Left ventricle myocardium inferior (tissue), 1 donor: ENCODE measurements at places on chromosomes 4 and X. TPM values are rescaled to one million over a fixed set of nuclear protein-coding genes. Genes with fewer than 3 reads are reported as not detected.

GRCh38 chrX:348461-349117 lies 30.0 kb upstream of the GTPBP6 start:
- H3K27me3 ChIP-seq, result no peaks in the 10 kb centered on the region
- H3K4me1 ChIP-seq, result peaks cover 37% of the 10 kb centered on the region
- no peak overlapping the region for H3K4me3 ChIP-seq
- DNase-seq, result peak; percentile 9

DNA sequence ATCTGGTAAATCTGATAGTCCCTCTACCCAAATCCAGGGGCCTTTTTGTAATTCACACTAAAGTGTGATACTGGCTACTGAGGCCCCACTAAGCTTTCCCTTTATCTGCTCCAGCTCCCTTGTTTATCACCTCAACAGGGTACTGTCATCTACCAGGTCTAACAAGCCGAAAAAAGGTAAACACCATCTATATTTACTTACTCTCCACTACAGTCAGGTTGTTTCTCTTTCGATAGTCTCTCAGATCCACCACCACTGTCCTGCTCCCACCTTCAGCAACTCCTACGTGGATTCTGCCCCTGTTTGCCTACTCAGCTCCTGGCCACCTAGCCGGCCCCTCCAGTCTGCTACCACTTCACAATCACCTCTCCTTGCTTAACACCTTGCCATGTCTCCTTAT lies 3.3 kb downstream of the ITIH6 start:
- H3K36me3 ChIP-seq, result no peaks in the 10 kb centered on the region
- no peak overlapping the region for H3K27ac ChIP-seq
- H3K4me1 ChIP-seq, result no peaks in the 10 kb centered on the region

- H3K27ac ChIP-seq, result no peak overlapping the region
- H3K4me1 ChIP-seq, result no peaks in the 10 kb centered on the region
- H3K4me3 ChIP-seq, result peak overlapping the region; percentile 9
- no peaks in the 10 kb centered on the region for H3K27me3 ChIP-seq
Measured at GRCh38 chrX:34585561-34585960, 71.5 kb downstream of the TMEM47 start.

DNA sequence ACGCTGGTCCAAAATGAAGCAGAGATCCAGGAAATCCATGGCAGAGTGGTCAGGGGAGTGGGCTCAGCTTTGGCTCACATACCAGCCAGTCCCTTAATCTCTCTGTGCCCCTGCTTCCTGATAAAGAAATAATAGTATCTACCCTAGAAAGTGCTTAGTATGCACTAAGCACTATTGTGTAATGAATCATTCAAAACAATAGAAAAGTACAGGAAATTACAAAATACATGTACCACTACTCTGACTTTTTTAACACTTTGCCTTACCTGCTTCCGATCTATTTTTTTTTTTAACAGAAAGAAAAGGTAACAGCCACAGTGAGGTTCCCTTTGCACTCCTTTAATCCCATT lies 49.9 kb downstream of the TBC1D9 start:
- H3K4me1 ChIP-seq, result peaks cover 84% of the 10 kb centered on the region
- peaks cover 1% of the 10 kb centered on the region for H3K36me3 ChIP-seq

GRCh38 chr4:12403175-12403574 lies 974.5 kb upstream of the HS3ST1 start:
- no peak overlapping the region for H3K4me3 ChIP-seq
- no peaks in the 10 kb centered on the region for H3K27me3 ChIP-seq
- H3K27ac ChIP-seq, result no peak overlapping the region
- no peaks in the 10 kb centered on the region for H3K36me3 ChIP-seq

GRCh38 chr4:183576701-183577404 lies 72.0 kb downstream of the ING2 start:
- DNase-seq, result no peak
- no peaks in the 10 kb centered on the region for H3K36me3 ChIP-seq
- H3K4me3 ChIP-seq, result no peak overlapping the region
- no peaks in the 10 kb centered on the region for H3K27me3 ChIP-seq
- H3K27ac ChIP-seq, result no peak overlapping the region

GRCh38 chrX:10749113-10749512 lies 128.7 kb upstream of the MID1 start:
- no peak overlapping the region for H3K4me3 ChIP-seq
- no peaks in the 10 kb centered on the region for H3K36me3 ChIP-seq
- H3K27me3 ChIP-seq, result no peaks in the 10 kb centered on the region
- no peak overlapping the region for H3K27ac ChIP-seq

GRCh38 chr4:48462363-48462762 lies 20.8 kb upstream of the SLC10A4 start:
- H3K36me3 ChIP-seq, result no peaks in the 10 kb centered on the region
- no peaks in the 10 kb centered on the region for H3K4me1 ChIP-seq
- DNase-seq, result no peak
- H3K27me3 ChIP-seq, result no peaks in the 10 kb centered on the region
- H3K27ac ChIP-seq, result no peak overlapping the region
- no peak overlapping the region for H3K4me3 ChIP-seq

GRCh38 chrX:6383488-6383887 lies 151.4 kb downstream of the VCX3A start:
- no peak for DNase-seq
- no peak overlapping the region for H3K4me3 ChIP-seq
- H3K36me3 ChIP-seq, result no peaks in the 10 kb centered on the region
- H3K4me1 ChIP-seq, result no peaks in the 10 kb centered on the region

DNA sequence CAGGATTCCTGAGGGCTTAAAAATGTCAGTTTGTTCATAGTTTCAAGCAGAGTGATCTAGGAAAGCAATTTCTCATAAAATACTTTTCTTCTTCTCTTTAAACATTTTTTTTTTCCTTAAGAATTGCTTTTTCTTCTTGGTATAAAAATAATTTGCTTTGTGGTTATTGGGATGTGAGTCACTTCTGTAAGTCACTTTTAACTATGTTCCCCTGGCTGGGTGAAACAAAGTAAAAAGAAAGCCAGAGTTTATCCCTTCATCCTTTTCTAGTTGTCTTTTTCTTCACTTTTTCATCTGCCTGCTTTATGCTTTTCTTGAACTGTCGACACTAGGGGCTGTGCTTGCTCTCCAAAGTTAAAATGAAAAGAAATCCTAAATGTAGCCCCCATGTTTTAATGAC lies 33.5 kb downstream of the ARSJ start:
- H3K4me3 ChIP-seq, result no peak overlapping the region
- no peaks in the 10 kb centered on the region for H3K27me3 ChIP-seq
- H3K27ac ChIP-seq, result no peak overlapping the region
- peaks cover 2% of the 10 kb centered on the region for H3K4me1 ChIP-seq
- DNase-seq, result no peak

DNA sequence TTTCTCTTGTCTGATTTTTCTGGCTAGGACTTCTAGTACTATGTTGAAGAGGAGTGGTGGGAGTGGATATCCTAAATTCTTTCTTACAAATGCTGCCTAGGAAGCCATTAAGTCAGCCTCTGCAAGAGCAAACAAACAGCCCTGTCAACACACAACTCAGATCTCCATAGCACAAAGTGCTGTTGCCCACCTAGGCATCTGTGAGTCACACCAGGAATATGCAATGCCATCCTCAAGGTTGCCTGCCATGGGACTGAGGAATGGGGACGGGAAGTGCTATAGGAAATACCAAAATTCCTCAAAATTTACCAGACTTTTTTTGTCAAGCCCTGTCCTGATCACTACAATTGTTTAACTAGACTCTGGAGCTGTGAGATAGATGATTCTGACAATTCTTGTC lies 466.9 kb downstream of the FSTL5 start:
- H3K27me3 ChIP-seq, result no peaks in the 10 kb centered on the region
- no peak overlapping the region for H3K27ac ChIP-seq
- H3K4me3 ChIP-seq, result no peak overlapping the region
- DNase-seq, result no peak
- H3K36me3 ChIP-seq, result no peaks in the 10 kb centered on the region
- no peaks in the 10 kb centered on the region for H3K4me1 ChIP-seq

GRCh38 chr4:104693601-104694201 lies 199.0 kb upstream of the CXXC4 start:
- H3K36me3 ChIP-seq, result no peaks in the 10 kb centered on the region
- H3K27ac ChIP-seq, result no peak overlapping the region
- no peaks in the 10 kb centered on the region for H3K27me3 ChIP-seq

DNA sequence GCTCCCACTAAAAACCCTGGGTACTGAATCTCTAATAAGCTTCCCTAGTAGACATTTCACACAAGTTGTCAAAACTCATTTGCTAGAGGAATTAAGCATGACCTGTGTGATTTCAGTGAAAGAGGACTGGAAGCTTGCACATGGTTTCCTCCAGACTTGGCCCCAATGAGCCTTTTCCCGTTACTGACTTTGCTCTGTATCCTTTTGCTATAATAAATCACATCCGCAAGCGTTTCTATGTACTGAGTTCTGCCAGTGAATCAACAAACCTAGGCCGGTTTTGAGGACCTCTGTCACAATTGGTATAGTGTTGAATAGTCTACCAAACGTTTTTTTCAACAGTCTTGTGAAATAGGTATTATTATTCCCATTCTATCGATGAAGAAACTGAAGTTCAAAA lies 8.2 kb downstream of the ATP11C start:
- no peaks in the 10 kb centered on the region for H3K27me3 ChIP-seq
- no peaks in the 10 kb centered on the region for H3K36me3 ChIP-seq
- DNase-seq, result no peak
- no peak overlapping the region for H3K4me3 ChIP-seq
- no peak overlapping the region for H3K27ac ChIP-seq
- H3K4me1 ChIP-seq, result no peaks in the 10 kb centered on the region

DNA sequence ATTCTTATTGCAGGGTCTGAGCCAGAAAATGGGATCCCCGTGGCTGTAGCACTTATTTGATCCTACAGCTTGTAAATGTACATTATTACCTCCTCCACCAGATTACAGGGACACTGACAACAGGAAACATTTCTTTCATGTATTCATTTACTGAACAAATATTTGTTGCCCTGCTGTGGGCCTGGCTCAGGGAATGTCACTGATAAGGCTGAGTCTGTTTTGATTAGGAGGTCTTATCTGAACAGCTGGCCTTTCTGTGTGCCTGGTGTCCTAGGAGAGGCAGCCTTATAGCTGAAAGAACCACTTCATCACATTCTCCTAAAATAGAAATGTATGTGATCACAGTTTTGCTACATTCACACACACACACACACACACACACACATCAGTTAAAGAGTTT lies 45.5 kb upstream of the PROM1 start:
- no peak overlapping the region for H3K4me3 ChIP-seq
- no peaks in the 10 kb centered on the region for H3K27me3 ChIP-seq
- DNase-seq, result no peak
- no peaks in the 10 kb centered on the region for H3K36me3 ChIP-seq
- H3K27ac ChIP-seq, result peak overlapping the region; percentile 65

DNA sequence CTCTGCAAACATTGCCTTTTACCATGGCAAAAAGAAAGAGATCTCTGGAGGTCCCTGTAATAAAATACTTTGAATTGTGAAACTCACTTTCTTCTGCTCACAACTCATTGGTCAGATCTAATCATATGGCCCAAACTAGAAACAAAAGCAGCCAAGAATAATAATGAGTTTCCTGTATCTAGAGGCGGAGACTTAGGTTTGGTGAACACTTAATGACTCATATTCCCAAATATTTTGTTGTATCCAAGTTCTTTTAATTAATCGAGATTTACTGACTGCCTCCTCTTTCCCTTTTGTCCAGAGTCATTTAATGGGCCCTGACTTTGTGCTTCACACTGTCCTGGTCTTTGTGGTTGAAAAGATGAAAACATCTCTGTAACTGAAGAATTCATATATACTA lies 190.6 kb downstream of the CCSER1 start:
- no peaks in the 10 kb centered on the region for H3K27me3 ChIP-seq
- no peak for DNase-seq
- no peak overlapping the region for H3K4me3 ChIP-seq
- peaks cover 15% of the 10 kb centered on the region for H3K4me1 ChIP-seq
- H3K27ac ChIP-seq, result no peak overlapping the region

DNA sequence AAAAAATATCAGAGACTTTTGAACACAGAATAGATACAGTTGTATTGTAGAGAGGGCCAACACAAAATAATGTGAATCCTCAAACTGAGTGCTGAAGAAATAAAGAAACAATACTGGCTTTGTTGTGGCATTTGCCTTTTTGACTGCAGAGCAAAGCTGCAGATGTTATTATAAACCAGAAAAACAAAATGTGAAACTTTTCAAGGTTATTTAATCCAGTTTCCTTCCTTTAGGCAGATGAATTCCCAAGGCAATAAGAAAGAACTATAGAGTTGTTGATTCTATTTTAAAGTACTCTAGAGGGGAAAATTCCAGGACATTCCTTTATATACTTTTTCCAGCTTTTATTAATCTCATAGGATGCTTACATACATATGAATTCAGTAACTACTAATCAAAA lies 186.8 kb downstream of the NDST4 start:
- no peaks in the 10 kb centered on the region for H3K27me3 ChIP-seq
- H3K4me3 ChIP-seq, result no peak overlapping the region
- H3K27ac ChIP-seq, result no peak overlapping the region
- H3K4me1 ChIP-seq, result no peaks in the 10 kb centered on the region
- DNase-seq, result no peak
- no peaks in the 10 kb centered on the region for H3K36me3 ChIP-seq

- no peaks in the 10 kb centered on the region for H3K27me3 ChIP-seq
- no peak overlapping the region for H3K27ac ChIP-seq
- peaks cover 8% of the 10 kb centered on the region for H3K4me1 ChIP-seq
- no peak overlapping the region for H3K4me3 ChIP-seq
- DNase-seq, result no peak
Measured at GRCh38 chr4:126748736-126749135, 884.0 kb upstream of the INTU start.

CT45A2 gene
- not detected for total RNA-seq

ENAM gene
- 6.2 TPM for total RNA-seq

CLTRN gene
- total RNA-seq, result 0.66 TPM

AFF2 gene
- total RNA-seq, result 0.27 TPM

NAT8L gene
- total RNA-seq, result 0.52 TPM

FRAS1 gene
- total RNA-seq, result 1.4 TPM

PLRG1 gene
- 37.8 TPM for total RNA-seq

MAGEA11 gene
- not detected for total RNA-seq
